Mesenchymal stem cell (in vitro differentiated cells and primary cell): ENCODE measurements at places on chromosomes 6 and 20.

GRCh38 chr6:28982476-28983266 is 22.4 kb downstream of the ZNF311 start:
- peak; percentile 76 for DNase-seq

GRCh38 chr6:35258858-35259193 is 709 bp upstream of the ZNF76 start:
- DNase-seq: peak; percentile 83

DNA sequence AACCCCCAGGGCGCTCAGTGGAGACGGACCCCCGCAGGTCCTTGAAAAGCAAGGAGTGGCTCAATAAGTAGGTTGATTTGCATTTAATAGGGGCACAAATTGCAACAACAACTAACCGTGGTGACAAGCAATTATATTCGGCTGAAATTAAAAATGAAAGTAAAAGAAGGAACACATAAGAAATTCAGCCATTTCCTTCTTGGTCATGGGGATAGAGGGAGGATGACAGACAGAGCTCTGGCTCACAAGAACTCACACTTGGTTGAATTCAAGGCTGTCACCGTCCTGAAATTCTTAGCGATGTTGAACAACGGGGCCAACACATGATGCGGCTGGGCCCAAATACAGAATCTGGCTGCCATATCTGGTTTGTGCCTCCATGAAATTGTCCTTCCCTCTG is 129.0 kb downstream of the EDN3 start:
- no peak for DNase-seq

DNA sequence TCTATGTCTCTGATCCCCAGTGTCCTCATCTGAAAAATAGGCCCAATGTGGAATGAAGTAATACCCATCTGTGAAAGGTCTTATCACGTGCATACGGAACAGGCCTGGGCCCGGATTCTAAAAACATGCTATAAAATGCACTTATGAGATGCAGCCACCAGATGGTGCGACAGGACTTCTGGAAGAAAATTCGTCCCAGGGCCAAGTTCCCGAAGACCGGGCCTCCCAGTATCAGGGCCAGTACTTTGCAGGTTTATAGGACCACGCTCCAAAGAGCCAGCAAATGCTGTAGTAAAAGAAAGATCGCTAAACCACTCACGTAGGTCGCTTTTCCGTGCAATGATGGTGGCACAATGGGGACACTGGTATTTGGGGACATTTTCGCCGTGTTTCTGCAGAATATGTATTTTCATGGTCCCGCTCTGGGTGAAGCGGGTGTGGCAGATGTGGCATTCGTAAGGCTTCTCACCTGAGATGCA is 10.6 kb downstream of the CTCFL start:
- peak; percentile 67 for DNase-seq

DNA sequence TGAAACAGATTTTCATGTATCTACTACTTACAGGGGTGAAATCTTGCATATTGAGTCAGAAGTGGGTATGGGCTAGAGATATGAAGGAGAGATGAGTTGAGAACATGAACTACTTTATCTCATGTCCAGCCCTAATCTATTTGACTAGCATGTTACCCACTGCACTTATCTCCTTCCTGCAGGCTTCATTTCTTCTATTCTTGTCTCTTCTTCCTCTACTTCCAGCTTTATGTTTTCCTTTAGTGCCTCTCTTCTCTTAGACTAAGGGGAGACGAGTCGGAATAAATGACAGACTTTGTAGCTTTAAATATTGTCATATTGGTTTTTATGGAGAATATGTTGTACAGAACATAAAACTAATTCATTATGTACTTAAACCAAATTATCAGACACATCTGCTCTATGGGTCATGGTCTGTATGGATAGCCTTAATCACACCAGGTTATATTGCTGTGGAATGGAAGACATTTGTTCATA is 5.3 kb downstream of the RAB32 start:
- no peak for DNase-seq

- DNase-seq: peak; percentile 20
Observed at GRCh38 chr20:40651151-40651550, 37.9 kb downstream of the MAFB start.

GRCh38 chr6:20542927-20543602 is 8.8 kb downstream of the CDKAL1 start:
- peak; percentile 62 for DNase-seq

DNA sequence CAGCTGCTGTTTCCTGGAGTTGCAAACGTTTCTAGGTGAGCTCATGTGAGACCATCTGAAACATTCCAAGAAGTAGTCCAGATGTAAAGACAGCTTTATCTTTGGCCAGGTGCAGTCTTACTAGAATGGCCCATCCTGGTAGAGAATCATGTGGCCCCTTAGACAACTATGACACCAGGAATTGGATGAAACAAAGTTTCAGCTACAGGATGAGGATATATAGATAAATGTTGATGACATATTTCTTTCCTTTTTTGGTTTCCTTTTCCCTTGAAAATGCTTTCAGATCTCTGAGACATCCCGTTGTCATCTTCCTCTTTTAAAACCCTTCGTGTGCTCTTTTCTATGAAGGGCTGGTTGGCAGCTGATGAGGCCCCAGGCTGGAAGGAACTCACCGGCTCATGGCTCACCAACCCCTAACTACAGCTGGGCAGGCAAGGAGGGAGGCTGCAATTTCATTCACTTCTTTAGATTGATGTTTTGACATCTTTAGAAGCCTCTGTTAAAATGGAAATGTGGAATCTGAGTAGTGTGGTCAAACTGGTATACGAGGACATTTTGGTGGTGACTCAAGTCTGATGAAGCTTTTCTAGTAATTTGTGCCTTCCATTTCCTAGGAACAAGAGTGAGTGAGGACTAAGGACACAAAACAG is 167.9 kb upstream of the TNFAIP3 start:
- peak; percentile 33 for DNase-seq
